Fibroblast of skin of right quadriceps (primary cell): ENCODE measurements at places on chromosomes 11 and 22.

DNA sequence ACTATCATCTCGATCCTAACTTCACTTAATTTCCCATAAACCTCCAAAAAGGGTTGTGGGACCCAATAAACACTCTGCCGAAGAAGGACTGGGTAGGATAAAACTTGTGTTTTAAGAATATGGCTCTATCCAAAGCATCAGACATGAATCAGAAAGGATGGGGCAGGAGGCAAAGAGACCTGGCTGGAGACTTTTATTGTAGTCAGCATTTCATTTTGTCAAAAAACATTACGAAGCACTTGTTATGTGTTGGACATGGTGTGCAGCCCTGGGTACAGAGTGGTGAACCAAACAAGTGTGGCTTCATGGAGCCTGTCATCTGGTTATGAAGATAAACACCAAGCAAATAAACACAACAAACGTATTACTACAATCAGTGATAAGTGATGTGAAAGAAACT, 17.3 kb downstream of the IL10RA start:
- DNase-seq = no peak

DNA sequence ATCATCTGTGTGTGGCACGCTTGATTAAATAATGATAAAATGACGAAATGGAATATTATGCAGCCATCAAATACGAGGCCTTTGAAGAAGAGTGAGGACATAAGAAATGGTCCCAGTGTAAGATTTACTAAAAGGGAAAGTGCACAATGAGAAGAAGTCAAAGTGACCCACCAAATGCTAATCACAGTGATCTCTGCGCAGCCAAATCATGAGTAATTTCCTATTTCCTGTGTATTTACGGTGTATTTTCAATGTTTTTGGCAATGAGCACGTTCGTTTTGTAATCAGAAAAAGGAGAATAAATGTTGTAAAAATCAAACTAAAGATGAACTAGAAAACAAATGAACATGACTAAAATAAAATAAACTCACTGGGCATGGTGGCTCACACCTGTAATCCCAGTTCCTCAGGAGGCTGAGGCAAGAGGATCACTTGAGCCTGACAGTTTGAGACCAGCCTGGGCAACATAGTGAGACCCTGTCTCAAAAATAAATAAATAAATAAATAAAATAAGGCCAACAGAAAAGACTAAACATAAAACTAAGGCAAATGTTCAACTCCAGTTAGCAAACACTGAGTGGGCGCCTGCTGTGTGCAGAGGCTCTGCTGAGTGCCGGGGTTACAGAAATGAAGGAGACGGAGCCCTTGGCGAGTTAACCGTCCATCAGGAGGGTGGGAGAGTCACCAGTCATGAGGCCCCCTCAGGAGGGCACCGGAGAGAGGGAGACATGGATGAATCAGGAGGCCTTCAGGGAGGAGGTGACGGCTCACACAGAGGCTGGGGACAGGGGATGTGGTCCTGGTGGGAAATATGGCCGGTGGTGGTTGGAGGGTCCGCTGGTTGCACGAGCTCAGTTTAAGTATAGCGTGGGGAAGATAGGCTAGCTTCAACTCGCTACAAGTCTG, 26.0 kb upstream of the CBX7 start:
- DNase-seq = peak; percentile 34

GRCh38 chr22:40967111-40967760, 16.1 kb downstream of the RBX1 start:
- no peak for DNase-seq

DNA sequence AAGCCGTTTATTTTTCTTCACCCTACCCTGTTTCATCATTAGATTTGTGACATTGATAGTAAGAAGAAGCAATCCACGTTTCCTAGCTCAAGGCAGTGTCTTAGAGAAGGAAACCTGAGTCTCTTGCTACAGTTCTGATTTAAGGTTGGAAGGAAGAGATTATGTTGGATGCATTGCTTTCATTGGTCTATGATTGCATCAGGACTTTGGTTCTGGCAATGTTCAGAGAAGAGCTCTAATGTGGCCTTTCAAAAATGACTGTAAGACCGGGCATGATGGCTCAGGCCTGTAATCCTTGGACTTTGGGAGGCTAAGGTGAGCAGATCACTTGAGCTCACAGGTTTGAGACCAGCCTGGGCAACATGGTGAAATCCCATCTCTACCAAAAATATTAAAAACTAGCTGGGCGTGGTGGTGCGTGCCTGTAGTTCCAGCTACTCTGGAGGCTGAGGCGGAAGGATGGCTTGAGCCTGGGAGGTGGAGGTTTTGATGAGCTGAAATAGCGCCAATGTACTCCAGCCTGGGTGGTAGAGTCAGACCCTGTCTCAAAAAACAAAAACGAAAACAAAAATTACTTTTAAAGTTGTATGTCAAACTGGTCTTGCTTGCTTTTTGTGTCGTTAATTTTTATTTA, 4.1 kb downstream of the NUCB2 start:
- DNase-seq = peak; percentile 24

GRCh38 chr11:126816645-126817044, 183.9 kb downstream of the KIRREL3 start:
- DNase-seq = peak; percentile 47
